Stimulated activated CD4-positive, alpha-beta T cell treated with anti-CD3 and anti-CD28 coated beads, TNF-alpha, amount 100 ng/mL, for 1 hour (primary cell): ENCODE measurements at places on chromosomes 11 and 22.

DNA sequence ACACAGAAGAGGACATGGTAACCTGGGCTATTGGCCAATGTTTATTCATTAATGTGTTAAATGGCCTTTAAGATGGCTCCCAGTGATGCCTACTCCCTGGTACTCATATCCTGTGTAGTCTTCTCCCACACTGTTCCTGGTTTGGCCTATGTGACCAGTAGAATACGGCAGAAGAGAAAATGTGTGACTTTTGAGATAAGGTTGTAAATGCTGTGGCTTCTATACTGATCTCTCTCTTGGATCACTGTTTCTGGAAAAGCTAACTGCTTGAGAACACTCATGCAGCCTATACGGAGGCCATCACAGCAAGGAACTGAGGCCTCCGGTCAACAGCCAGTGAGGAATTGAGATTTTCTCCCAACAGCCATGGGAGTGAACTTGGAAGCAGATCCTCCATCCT lies 24.1 kb downstream of the MAML2 start:
- DNase-seq: no peak

- no peak for DNase-seq
Observed at GRCh38 chr11:65446446-65447277, 24.1 kb downstream of the NEAT1 start.

DNA sequence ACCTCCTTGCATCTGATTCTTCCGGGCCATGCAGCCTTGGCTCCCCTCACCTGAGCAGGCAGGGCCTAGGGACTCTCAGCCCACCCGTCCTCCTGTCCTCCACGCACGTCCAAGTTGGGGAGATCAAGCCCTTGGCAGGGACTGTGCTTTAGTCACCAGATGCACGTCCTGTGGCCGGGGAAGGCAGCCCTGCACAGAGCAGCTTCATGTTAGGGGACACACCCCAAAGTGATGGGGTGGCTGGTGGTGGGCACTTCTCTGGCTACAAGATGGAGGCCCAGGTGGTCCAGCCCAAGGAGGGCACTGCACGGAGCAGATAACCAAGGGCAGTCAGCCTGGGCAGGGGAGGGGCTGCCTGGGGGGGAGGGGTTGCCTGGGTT lies 1.2 kb downstream of the MUC5B start:
- no peak for DNase-seq

GRCh38 chr22:32920032-32920628 lies 118.6 kb downstream of the TIMP3 start:
- DNase-seq: no peak

- DNase-seq: no peak
Observed at GRCh38 chr11:62391642-62392425, 27.0 kb upstream of the SCGB1A1 start.

- DNase-seq: no peak
Observed at GRCh38 chr11:128694618-128695481, 978 bp downstream of the FLI1 start.

DNA sequence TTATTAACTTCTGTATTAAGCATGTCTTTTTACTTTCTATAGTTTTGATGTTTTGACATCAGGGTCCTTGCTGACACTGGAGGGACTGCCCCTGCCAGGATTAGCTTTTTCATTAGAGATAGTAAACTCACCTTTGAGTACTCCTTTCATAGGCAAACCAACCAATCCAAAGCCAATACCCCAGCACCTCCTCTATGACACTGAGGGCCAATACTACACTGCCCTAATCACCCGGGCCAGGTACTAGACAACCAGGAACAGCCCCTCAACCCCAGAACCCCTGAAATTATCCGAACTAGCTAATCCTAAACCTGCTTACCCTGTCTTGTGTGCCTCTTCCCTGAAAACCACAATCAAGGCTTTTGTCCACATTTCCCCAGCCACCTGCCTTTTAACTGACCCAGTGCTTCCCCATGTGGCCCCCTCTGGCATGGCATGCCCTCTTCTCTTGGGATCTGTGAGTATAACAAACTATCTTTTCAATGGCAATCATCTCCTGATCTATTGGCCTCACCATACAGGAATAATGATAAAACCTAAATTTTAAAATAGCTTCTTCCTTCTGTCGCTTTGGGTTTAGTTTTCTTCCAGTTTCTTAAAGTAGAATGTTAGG lies 31.2 kb downstream of the RAB6A start:
- no peak for DNase-seq

GRCh38 chr22:45817745-45818423 lies 146.2 kb downstream of the ATXN10 start:
- no peak for DNase-seq

- no peak for DNase-seq
Observed at GRCh38 chr11:73783483-73784020, 4.1 kb upstream of the MRPL48 start.

DNA sequence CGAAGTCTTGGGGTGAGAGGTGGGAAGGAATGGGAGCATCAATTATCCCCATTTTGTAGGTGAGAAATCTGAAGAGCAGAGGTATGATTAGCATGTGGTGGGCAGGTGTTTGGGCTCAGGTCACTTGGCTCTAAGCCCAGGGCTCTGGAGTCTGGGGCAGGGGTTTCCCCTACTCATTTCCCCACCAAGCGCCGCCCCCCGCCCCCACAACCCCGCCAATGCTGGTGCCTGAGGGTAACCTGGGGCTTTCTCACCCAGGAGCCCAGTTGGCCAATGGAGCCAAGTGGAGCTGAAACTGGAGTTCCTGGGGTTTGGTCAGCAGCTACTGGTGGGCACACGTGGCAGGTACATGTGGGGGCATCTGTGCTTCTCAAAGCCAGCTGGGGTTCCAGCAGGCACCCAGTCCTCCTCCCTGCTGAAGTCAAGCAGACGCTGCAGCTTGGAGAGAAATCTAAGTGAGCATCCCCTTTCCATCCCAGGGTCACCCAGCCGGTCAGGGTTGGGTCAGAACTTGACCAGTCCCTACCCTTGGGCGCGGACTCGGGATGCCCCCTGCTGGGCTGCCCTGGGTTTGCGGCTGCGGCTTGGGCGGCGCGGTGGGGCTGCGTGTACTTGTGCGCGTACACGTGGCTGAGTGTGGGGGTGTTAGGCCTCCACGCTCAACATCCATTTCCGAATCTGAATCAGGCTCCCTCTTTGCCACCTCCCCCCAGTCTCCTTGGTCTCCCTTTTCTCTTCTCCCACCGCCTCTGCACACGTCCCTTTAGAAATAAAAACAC lies 1.7 kb upstream of the CHRM1 start:
- DNase-seq: no peak

DNA sequence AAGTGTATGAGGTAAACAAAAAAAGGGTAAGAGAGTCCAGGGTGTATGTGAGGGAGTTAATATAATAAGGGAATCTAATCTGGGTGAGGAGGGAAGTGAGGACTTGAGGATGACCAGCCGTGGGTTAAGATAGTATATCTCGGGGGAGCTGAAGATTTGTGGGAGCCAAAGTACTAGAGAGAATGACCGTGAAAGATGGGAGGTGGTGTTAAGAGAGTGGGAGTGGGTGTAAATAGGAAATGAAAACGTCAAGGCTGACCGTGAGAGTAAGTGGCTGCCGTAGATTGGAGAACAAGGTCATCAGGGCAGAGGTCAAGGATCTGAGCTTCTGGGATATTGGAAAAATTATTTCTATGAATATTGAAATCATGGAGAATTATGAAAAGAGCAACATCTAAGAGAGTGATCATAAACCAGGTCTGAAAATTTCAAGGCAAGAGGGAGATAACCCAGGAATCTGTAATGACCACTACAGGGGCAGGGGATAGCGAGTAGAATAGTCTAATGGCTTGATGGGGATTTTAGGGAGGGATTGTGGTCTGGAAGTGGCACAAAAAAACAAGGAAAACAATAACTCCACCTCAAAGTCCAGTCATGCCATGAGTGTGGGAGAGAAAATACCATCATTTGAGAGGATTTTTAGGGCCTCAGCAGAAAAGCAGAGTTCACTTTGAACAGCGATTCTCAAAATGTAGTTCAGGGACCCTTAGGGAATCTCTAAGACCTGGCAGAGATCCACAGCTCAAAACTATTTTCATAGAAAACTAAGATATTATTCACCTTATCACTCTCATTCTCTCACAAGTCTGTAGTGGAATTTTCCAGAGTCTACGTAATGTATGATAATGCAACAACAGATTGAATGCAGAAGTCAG lies 72.0 kb downstream of the PRR5L start:
- DNase-seq: no peak

GRCh38 chr11:129694538-129694937 lies 121.1 kb upstream of the TMEM45B start:
- no peak for DNase-seq

DNA sequence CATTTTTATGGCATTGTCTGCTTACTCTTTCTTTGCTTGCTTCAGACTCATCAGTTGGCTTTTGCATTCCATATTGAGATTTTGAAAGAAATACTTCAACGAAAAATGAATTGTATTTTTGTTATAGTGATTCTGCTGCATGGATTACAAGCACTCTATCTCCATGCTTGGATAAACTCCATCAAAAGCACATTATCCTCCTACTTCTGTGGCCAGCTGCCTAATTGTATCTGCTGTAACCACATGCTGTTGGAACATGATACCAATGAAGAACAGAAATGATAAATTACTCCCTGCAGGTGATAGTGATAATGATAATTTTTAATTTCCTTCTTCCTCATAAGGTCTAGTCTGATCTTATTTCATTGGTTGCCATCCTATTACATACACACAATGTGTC lies 100.8 kb downstream of the PRMT3 start:
- DNase-seq: no peak

- DNase-seq: no peak
Observed at GRCh38 chr11:10608584-10608983, 40.1 kb upstream of the LYVE1 start.

- no peak for DNase-seq
Observed at GRCh38 chr22:50061141-50061823, 3.2 kb upstream of the TTLL8 start.

- no peak for DNase-seq
Observed at GRCh38 chr11:111408789-111409727, 30.0 kb upstream of the POU2AF1 start.

GRCh38 chr11:70540196-70540595 lies 141.9 kb downstream of the CTTN start:
- no peak for DNase-seq

DNA sequence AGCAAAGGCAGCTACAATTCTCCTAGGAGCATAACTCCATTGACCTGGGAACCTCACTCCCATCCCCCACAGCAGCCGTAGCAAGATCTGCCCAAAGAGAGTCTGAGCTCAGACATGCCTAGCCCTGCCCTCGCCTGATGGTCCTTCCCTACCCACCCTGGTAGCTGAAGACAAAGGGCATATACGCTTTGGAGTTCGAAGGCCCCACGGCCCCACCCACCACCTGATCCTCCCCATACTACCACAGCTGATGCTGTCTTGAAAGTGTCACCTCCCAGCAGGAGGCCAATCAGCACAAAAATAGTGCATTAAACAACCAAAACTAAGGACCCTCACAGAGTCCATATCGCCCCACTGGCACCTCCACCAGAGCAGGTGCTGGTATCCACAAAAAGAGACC lies 22.6 kb upstream of the GNAZ start:
- no peak for DNase-seq

- no peak for DNase-seq
Observed at GRCh38 chr11:90204832-90205646, 17.8 kb downstream of the CHORDC1 start.

- no peak for DNase-seq
Observed at GRCh38 chr11:7892059-7892699, 38.9 kb downstream of the OR10A6 start.

DNA sequence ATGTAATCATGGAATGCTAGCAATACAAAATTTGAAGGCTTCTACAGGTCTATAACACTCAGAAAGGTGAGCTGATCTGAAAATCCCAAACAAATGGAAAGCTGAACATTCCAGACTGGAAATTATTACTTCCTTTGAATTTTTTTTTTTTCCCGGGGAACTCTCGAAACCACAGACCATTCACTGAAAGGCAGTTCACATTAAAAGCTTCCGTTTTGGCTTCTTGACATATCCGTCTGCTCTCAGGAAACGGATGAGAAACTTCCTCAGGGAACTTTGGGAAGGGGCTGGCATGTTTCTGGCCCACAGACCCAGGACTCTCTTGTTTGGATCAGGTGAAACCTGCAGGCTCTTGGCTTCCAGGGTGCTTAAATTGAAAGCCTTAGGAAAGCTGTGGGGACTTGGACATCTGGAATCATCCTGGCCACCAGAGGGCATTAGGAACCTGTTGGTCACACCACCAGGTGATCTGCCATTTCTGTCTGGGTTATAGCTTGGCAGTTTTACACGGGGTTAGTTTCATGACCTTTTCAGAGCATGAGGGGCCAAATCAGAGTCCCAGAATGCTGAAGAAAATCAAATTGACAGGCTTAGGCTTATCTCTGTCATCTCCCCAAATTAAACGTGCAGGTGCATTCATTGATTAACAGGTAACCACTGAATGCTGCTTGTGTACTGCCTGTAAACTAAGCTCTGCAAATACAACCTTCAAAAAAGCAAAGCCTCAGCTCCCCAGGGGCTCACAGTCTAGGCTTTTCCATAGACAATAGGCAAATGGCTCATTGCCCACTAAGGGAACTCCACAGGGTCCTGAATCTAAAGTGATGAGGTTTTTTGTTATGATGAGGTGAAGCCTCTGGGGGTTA lies 22.7 kb upstream of the GRAMD1B start:
- DNase-seq: peak; percentile 31

DNA sequence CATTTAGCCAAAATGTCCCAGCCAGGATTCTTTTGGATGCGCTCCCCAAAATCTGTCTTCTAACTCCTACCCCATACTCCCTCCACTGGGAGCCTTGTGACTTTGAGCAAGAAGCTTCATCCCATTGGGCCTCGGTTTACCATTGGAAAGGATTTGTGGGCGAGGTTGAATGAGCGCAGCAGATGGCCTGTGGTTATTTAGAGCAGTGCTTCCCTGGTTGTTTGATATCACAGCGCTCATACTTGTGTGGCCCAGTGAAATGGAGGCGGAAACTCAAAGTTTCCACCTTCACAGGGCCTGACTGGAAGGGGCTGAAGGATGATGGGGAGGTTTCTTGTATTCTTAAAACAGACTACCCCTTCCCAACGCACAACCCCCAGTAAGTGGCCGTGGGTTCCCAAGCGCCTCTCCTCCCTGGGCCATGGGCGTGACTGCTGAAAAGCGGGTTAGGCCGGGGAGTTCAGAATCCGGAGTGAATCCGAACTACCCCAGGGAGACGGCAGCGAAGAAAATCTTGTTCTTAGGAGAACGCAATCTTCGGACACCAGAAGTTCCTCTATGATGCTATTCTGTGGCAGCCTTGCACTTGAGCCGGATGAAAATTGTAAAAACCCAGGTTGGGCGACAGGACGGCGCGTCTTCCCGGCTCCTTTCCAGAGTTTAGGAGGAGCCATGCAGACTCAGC lies 1.2 kb upstream of the ATF4 start:
- no peak for DNase-seq

- no peak for DNase-seq
Observed at GRCh38 chr11:12249590-12250260, 127.6 kb upstream of the PARVA start.

- DNase-seq: no peak
Observed at GRCh38 chr11:98296091-98296880, 724.5 kb upstream of the CNTN5 start.

- no peak for DNase-seq
Observed at GRCh38 chr11:79392161-79392560, 48.7 kb downstream of the TENM4 start.

- DNase-seq: no peak
Observed at GRCh38 chr11:67516806-67517205, 6.4 kb downstream of the CABP2 start.

- no peak for DNase-seq
Observed at GRCh38 chr11:104772806-104773241, 125.4 kb downstream of the CASP12 start.

- no peak for DNase-seq
Observed at GRCh38 chr22:42156598-42156997, 26.0 kb upstream of the CYP2D6 start.

- DNase-seq: peak; percentile 4
Observed at GRCh38 chr22:33302049-33302545, 243.9 kb upstream of the SYN3 start.

- no peak for DNase-seq
Observed at GRCh38 chr11:9689721-9690120, 25.8 kb downstream of the SWAP70 start.
